ENCODE measurements at places on chromosomes 7 and 10. TPM values are rescaled to one million over a fixed set of nuclear protein-coding genes. Genes with fewer than 3 reads are reported as not detected.

GRCh38 chr7:41503438-41503837 is 199.5 kb downstream of the INHBA start:
- no peak for DNase-seq

GRCh38 chr10:132668048-132668394 is 117.9 kb downstream of the NKX6-2 start:
- no peak for DNase-seq

DNA sequence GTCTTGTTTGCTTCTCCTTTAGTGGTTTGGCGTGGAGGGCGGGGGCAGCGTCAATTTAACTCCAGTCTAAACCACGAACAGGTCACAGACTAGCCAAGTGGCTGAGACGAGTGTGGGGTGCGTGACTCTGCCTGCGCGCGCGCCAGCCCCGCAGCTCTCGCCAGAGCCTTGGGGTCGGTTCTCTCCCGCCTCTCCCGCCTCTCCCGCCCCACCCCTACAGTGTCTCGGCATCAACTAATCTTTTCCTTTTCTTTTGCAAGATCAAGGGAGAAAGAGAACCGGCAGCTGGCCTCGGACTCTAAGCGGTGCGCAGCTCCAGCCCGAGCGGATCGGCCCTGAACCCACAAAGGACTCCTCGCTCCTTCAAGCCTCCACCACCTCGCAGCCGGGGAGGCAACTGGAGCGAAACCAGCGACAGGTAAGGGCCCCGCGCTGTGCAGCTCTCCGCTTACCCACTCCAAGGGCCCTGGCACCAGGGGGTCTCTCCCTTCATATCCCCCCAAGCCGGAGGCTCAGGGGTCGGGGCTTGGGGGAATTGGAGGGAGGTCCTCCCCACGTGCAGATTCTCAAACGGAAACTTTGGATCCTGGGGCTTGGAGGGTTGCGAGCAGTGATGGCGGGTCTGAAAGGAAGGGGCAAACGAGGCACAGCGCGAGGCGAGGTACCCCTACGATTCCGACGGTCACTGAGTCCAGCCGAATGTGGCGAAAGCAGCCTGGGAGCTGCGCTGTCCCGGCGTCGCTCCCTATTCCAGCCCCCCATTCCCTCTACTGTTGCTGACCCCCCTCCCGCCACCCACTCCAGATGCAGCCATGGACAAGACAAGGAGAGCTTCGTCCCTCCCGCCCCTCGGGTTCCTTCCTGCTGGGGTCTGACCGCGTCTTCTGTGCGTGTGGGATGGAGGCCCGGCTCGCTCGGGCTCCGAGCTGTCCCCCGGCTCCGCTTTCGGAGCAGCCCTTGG is 829 bp downstream of the CHRM2 start:
- DNase-seq: no peak

- no peak for DNase-seq
These were observed 63.8 kb upstream of the RET start for GRCh38 chr10:43013065-43013464.

DNA sequence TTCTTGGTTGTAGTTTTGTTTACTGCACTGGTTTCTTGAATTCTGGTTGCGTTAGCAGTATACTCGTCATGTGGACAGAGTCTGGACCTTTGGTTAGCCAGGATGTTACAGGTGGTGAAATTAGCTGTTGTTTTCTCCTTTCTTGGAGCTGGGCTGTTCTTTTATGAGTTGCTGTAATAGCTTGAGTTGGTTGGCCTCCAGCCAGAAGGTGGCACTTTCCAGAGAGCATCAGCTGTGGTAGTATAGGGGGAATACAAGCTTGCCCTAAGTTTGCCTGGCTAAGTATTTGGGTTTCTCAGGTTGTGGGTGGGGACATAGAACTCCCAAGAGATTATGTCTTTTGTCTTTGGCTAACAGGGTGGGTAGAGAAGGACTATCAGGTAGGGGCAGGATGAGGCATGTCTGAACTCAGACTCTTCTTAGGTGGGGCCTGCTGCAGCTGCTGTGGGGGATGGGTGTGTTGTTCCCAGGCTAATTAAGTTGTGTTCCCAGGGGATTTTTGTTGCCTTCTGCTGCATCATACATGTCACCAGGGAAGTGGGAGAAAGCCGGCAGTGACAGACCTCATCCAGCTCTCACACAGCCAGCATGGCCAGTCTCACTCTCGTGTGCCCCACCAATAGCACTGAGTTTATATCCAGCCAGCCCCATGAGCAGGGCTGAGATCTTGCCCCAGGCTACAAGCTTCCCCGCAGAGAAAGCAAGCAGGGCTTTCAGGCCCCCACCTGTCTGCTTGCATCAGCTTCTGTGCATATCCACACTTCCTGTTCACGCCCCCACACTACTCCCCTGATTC is 246.7 kb upstream of the TPK1 start:
- peak; percentile 40 for DNase-seq

- DNase-seq: no peak
These were observed 106.4 kb downstream of the ELMO1 start for GRCh38 chr7:37342176-37342687.

Gene TMEM130
- 0.57 TPM for total RNA-seq
